ENCODE measurements at places on chromosomes 4 and X.

- DNase-seq, result no peak
Measured at GRCh38 chr4:93658443-93658842, 170.1 kb upstream of the ATOH1 start.

- DNase-seq, result no peak
Measured at GRCh38 chrX:66045894-66046293, 6.0 kb upstream of the VSIG4 start.

- DNase-seq, result peak; percentile 62
Measured at GRCh38 chr4:124203613-124204238, 508.8 kb downstream of the ANKRD50 start.

- DNase-seq, result no peak
Measured at GRCh38 chr4:48854982-48855381, 24.1 kb downstream of the OCIAD1 start.

DNA sequence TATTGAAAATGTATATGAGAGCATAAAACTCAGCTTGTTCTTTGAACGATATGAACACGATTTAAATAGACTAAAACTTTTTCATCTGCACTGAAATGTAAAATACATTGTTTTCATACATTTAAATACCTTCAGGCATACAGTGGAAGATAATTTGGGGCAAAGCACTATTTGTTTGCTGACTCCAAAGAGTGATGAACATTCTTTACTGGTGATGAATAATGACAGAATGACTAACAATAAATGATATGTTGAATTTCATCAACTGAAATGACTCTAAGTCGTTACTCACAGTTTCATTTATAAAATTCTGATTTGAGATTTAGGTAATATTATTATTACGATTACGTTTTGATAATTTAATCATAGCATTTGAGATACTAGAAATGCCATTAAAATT lies 1160.1 kb downstream of the NLGN4X start:
- no peak for DNase-seq

DNA sequence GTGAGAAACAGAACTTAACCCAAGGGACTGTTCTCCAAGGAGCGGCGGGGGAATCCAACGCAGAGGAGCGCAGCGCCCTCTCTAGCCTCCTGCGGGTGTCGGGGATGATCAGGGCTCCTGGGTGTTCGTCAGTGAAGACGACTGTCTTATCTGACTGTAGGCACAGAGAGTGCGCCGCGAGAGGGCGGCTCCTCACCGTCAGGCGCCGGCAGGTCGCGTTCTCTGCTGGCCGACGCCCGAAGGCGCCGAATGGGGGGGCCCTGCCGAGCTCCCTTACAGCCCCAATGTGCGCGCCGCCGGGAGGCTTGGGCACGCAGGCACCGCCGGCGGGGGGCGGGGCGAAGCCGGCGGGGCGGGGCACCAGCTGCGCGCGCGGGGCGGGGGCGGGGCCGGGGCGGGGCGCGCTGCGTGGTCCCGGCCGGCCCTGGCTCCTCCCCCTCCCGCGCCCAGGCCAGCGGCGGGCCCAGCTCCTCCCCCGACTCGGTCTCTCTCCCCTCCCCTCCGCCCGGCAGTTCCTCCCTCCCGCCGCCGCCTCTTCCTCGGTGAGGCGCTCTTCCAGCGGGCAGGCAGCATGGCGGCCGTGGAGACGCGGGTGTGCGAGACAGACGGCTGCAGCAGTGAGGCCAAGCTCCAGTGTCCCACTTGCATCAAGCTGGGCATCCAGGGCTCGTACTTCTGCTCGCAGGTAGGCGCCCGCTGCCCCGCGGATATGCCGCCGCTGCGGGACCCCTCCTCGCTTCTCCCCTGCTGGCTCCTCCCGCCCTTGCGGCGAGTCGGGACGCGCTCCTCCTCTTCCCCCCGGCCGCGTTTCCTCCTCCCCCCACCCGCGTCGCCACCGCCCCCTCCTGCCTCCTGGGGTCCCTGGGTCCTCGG lies at the start of gene METAP1:
TSS of gene METAP1 (plus strand) at position 539 of the 873 bp plus-strand sequence. CDS start at position 572, 33 bp downstream.
- peak; percentile 83 for DNase-seq

DNA sequence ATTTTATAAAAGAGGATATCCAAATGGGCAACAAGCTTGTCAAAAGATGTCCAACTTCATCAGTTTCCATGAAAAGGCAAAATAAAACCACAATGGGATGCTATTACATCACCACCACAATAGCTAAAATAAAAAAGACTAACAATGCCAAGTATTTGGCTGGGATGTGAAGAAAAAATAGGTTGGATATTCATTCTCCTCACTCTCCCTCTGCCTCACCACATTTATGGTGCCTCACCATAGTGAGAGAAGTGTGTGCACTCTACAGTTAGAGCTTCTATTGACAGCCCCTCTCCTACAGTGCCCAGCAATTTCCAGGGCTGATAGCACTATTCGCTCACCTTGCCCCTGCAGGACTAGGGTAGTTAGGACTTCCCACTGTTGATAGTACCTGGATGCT lies 25.5 kb downstream of the VEGFC start:
- no peak for DNase-seq

DNA sequence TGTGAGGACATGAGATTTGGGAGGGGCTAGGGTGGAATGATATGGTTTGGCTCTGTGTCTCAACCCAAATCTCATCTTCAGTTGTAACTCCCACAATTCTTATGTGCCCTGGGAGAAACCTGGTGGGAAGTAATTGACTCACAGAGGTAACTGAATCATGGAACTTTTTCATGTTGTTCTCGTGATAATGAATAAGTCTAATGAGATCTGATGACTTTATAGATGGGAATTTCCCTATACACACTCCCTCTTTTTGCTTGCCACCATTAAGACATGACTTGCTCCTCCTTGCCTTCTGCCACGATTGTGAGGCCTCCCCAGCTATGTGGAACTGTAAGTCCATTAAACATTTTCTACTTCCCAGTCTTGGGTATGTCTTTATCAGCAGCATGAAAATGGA lies 253.2 kb upstream of the GK2 start:
- no peak for DNase-seq

DNA sequence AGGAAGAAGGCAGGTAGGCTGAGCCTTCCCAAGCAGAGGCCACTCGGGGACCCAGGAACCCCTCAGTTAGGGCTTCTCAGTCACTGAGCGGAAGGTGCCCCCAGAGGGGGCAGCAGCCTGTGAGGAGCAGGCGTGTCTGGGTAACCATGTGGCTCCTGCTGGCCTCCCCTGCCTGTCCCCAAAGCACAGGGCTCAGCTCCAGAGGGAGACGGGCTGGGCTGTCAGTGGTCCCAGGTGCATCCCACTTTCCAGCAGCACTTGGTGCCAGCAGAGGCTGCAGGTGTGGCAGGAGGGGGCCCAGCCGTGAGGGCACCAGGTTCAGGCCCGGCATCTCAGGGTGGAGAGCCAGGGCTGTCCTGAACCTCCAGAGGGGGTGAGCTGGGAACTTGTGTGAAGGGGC lies 22.7 kb downstream of the TACC3 start:
- no peak for DNase-seq

DNA sequence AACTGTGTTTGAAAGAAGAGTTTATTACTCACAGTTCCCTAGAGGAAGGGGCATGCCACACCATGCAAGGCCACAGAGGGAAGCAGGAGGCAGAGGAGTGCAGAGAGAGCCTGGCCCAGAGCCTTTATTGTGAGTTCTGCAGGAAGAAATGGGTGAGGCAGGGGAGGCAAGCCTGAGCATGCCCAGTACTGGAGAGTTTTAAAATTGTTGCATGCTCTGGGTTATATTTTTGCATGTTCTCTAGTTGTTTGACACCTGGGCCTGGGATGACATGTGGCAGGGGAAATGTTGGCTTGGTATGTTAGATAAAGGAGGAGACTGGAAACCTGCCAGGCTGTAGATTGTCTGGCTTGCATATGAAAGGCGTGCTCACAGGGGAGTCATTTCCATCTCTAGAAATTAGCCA lies 19.7 kb upstream of the CRMP1 start:
- no peak for DNase-seq

- DNase-seq, result no peak
Measured at GRCh38 chr4:81704461-81704860, 232.8 kb upstream of the RASGEF1B start.

DNA sequence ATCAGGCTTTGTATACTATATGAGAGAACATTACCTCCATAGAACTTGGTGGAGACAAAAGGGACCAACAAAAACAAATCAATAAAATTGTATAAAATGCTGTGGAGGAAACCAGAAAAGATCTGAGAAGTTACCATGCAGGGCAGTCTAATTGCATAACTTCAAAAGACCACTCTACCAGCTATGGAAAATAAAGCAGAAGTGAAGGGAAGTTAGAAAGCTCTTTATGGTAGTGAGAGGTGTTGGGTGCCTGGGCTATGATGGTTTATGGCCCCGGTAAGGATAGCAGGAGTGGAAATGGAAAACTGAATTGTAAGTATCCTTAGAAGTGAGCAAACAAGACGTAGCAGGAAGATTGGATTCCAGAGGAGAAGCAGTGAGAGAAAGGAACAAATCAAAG lies 3.1 kb downstream of the TMEM184C start:
- no peak for DNase-seq

GRCh38 chr4:176335421-176335820 lies 15.7 kb downstream of the SPCS3 start:
- DNase-seq, result no peak

- no peak for DNase-seq
Measured at GRCh38 chr4:116839826-116840225, 245.6 kb downstream of the TRAM1L1 start.

DNA sequence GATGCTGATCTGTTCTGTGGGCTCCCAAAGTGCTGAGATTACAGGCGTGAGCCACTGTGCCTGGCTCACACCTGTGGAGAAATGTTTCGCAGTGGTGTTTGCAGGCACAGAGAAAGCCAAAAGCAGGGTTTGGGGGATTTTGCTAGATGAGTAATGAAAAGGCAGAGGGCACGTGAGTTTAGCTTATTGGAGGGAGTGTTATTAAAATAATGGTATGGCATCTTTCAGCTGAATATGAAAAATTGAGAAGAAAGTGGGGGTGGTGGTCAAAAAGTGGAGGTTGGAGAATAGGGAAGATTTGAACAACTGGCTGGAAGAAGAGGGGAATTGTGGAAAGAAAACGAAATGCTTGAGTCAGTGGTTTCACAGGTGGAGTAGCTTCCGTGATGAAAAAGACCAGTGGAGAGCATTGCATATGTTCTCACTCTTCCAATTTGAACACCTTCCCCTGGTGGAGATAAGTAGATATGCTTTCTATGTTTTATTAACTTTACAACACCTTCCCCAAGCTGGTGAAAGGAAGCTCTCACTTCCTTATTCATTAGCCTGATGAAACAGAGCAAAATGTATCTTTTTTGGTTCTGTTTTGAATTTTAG lies 1.1 kb upstream of the CHST7 start:
- no peak for DNase-seq

- DNase-seq, result peak; percentile 13
Measured at GRCh38 chr4:111475001-111475400, 670.3 kb upstream of the FAM241A start.

DNA sequence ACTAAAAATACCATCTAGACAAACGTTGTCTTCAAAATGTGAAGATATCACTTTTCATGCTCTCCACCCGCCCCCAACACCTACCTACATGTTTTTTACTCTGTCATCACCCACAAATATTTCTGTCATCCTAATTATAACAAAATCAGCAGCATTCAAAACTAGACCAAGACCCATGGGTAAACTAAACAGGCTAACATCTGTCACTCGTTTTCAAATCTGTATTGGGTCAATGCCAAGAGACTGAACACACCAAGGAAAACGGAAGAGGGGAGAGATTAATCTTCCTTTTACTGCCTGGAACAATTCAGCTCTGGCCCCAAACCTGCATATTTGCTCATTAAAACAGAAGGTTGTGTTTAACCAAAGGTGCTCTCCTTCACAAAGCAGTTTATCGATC lies 17.5 kb downstream of the FAM184B start:
- no peak for DNase-seq

- DNase-seq, result no peak
Measured at GRCh38 chr4:98476891-98477290, 181.5 kb downstream of the TSPAN5 start.

DNA sequence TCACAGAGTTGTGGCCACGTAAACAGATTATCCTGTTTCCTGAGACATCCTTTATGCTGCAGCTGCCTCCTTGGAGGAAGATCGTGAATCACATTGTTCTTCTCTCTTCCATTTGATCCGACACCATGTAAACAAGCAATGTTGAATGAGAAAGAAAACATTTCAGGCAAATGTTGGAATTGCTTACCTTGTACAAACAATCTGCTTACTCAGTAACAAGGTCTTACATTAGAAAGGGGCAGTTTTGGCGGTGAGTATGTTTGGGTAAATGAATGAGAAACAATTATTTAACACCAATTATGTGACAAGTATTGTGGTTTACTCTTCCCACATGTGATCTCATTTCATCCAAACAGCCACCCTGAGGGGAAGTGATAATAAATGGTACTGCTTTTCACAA lies 637.8 kb downstream of the RAB28 start:
- no peak for DNase-seq

DNA sequence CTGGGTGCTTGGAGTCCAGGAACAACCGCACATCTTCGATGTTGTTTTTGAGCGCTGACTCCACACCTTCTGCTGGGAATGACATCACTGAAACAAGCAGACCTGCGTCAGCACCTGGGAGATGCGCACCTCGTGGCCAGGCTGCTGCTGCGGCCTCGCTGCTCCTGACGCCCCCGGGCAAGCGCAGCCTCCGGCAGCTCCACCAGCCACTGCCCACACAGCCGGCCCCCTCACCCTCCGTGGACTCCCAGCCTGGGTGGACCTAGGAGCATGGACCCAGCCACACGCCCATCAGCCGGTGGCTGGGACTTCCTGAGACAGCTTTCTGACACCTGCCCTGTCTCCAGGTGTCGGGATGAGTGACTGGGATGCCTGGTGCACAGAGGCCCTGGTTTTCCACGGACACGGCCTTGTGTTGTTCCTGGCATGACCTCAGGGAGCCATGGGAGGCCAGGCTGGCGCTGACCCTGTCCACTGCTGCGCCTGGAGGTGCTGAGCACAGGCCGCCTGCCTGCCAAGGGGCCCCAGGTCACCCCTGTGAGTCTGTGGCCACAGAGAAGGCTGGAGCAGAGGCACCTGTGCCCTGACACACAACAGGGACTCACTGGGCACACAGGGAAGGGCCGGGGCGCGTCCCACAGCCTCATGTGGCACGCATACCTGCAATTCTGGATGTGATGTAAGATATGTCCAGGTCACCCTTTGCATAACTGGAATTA lies 48.6 kb downstream of the GAK start:
- no peak for DNase-seq

GRCh38 chr4:57854748-57855147 lies 744.6 kb upstream of the IGFBP7 start:
- no peak for DNase-seq

- no peak for DNase-seq
Measured at GRCh38 chr4:112648263-112649054, 11.5 kb downstream of the LARP7 start.

- no peak for DNase-seq
Measured at GRCh38 chr4:100593935-100594334, 76.1 kb upstream of the EMCN start.

DNA sequence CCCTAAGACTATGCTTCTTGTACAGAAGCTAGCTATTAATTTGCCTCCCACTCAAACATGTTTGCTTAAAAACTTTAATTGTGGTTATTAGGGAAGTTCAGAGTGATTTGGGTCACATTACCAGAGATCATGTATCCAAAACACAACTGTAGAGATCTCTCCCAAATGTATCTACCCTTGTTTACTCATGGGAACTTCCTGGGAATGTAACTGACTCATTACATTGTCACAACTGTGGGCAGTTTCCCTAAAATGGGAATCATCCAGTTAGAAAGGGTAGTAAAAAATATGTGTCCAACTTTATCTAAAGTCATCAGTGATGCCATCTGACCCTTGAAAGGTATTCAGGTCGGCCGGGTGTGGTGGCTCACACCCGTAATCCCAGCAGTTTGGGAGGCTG lies 40.3 kb upstream of the GLRA3 start:
- DNase-seq, result no peak
